ENCODE measurements at places on chromosomes 4 and X.

- no peak for DNase-seq
These were observed 20.8 kb downstream of the IRF2 start for GRCh38 chr4:184453365-184454160.

DNA sequence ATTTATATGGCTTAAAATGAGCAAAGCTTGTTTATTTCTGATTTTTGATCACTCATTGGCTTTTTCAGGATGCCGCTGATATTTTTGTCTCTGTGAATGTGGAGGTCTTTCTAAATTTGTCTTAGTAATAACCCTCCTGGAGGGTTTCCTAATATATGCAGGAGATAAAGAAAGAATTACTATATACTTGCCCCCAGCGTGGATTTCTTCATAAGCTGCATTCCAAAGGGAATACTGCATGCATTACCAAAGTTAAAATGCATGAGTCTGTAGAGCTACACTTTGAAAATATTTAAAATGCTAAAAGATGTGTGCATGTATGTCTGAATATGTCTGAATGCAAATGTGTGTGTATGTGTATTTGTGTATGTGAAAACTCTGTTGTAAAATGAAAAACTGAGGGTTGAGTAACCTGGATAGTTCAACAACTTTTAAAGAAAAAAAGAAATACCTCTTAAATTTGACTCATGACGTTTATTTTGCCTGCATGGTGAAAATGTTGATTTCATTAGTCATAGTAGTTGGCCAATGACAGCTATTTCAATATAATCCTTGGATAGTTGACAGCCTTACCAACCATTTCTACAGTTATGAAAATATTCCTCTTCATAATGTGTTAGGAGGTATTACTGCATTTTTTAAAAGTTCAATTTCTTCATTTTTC, 113.2 kb upstream of the ZNF827 start:
- no peak for DNase-seq

- no peak for DNase-seq
These were observed 84.8 kb downstream of the TNIP2 start for GRCh38 chr4:2671267-2671895.

DNA sequence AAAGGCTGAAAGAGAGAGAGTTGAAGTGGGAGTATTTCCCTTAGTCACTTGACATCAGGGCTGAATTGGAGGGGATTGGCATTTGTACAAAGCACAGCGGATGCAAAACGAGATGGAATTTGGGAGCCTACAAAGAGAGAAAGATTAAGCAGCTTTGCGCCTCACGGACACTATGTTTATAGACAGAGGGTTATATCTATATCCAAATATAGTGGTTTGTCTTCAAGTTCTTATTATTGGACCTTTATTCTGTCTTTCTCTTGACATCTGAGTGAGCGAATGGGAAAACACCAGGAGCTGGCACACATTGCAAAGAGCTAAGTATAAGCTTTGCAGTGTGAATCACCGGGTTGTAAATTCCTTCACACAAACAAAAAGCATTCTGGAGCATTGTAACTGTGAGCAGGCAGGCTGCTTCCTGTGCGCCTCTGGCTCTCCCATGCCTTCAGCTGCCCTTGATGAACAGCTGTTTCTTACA, 500.2 kb downstream of the STIM2 start:
- no peak for DNase-seq

- DNase-seq: no peak
These were observed 20.4 kb upstream of the UBA1 start for GRCh38 chrX:47172971-47173792.

DNA sequence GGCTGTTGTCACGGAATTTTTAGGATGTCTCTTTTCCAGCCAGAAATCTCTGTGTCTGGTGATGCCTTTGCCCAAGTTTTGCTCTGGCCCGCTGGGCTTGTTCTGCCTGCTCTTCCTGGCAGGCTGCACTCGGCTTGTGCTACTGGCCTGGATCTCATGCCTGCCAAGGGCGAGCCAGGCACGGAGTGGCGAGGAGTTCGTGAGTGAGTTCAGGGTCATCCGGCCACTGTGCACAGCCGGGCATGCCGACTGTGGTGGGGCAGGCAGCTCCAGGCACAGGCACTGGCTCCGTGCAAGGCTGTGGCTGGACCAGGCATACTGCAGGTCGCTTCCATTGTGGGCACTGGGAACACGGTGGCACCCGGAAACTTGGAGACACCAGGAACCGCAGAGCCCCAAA, 129.1 kb downstream of the ARHGAP10 start:
- DNase-seq: no peak

DNA sequence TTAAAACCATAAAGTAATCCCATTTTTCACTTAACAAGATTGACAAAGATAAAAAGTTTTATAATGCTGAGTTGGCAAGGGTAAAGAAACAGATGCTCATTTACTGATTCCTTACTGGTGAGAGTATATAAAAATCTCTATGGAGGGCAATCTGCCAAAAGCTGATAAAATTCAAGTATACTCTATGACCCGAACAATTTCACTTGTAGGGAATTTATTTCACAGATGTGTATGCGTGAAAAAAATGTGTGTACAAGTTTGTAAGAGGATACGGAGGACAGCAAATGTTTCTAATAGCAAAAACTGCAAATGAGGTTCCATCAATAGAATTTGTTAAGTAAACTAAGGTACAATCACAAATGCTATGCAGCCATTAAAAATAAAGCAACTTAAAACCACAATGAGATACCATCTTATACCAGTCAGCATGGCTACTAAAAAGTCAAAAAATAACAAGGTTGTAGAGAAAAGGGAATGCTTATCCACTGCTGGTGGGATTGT, 23.4 kb downstream of the DHX15 start:
- no peak for DNase-seq

- DNase-seq: no peak
These were observed 4.1 kb downstream of the FOXO4 start for GRCh38 chrX:71099736-71100135.

GRCh38 chr4:112279025-112279881, 6.5 kb downstream of the TIFA start:
- DNase-seq: no peak

DNA sequence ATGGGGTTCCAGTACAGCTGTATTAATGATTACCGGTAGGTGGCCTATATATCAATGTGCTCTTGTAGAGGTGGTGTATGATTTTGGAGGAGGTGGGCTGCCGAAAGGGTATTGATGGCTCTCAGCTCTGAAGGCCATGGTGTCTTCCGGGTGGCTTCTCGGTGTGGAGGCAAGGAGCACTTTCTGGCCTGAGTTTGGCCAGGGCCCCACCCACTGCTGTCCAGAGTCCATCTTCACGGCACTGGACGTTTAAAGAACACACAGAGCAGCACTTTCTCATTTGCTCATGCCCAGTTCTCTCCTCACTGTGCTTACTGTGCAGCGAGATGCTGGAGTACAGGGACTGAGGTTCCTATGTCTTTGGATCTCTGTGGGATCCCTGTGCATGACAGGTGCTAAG, 16.1 kb downstream of the BST1 start:
- no peak for DNase-seq

- DNase-seq: no peak
These were observed 51.7 kb upstream of the CHRDL1 start for GRCh38 chrX:110847334-110847733.

GRCh38 chr4:36138220-36138619, 106.1 kb downstream of the ARAP2 start:
- DNase-seq: no peak

- no peak for DNase-seq
These were observed 90.0 kb upstream of the AFAP1 start for GRCh38 chr4:8029689-8030088.

GRCh38 chr4:78654807-78655206, 103.2 kb downstream of the ANXA3 start:
- no peak for DNase-seq

DNA sequence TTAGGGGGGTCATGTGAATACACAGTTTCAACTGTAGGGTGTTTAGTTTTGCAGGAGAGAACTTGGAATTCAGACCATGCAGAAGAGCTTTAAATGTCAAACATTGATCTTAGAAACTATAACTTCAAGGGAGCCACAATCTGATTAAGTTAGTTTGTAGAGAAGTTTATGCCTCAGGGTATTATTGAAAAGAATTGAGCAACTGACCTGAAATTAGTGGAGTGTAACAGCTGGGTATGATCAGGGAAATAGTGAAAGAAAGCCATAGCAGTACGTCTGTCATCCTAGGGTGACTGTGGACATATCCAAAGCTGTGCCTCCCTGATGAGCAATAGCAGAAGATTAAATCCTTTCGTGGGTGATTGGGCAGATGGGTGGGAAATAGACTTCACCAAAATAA, 63.8 kb downstream of the FAM47B start:
- DNase-seq: no peak
